ENCODE measurements at places on chromosomes 2 and 18. TPM values are rescaled to one million over a fixed set of nuclear protein-coding genes. Genes with fewer than 3 reads are reported as not detected.
A peak's percentile ranks its signal among the peaks of the same experiment; 100 is the strongest.

Gene ARHGAP25
- 1.8 TPM for total RNA-seq

Gene KIAA1328
- total RNA-seq, result 12.4 TPM

Gene LNPK
- total RNA-seq, result 22.7 TPM

Gene RNU2-63P
- total RNA-seq, result not detected

Gene POTEC
- not detected for total RNA-seq

Gene OR6B2
- total RNA-seq, result not detected

Gene CRYGD
- total RNA-seq, result not detected

Gene REG1B
- total RNA-seq, result not detected

Gene TUBB8B
- total RNA-seq, result 0.93 TPM

Gene DOK6
- 7.0 TPM for total RNA-seq

Gene FER1L5
- 1.0 TPM for total RNA-seq

GRCh38 chr2:234747032-234747431, 204.8 kb upstream of the SH3BP4 start:
- no peak for DNase-seq

DNA sequence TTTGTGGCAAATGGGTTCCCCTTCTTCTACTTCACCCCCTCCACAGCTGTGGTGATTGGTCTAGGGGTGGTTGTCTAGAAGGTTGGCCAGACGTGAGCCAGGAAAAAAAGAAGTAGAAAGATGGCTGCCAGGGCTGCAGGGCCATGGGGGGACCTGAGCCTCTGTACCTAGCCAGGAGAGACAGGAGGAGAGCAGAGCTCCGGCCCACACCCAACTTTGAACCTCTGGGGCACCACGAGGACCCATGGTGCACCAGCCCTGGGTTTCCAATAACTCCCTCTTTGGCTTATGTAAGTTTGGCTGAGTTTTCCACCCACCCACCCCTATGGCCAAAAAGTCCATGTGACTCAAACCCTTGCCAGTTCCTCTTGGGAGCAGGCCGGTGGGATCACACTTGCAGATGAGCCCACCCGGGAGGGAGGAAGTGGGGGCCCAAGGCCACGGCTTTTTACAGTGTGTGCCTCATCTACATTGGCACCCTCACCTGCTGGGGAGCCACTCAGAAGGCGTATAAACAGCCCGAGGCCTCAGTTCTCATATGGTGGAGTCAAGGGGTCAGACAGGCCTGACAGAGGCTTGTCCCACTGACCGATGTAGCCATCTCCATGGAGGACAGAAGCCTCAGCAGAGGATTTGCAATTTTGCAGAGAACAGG, 293.1 kb upstream of the HDAC4 start:
- no peak for DNase-seq

DNA sequence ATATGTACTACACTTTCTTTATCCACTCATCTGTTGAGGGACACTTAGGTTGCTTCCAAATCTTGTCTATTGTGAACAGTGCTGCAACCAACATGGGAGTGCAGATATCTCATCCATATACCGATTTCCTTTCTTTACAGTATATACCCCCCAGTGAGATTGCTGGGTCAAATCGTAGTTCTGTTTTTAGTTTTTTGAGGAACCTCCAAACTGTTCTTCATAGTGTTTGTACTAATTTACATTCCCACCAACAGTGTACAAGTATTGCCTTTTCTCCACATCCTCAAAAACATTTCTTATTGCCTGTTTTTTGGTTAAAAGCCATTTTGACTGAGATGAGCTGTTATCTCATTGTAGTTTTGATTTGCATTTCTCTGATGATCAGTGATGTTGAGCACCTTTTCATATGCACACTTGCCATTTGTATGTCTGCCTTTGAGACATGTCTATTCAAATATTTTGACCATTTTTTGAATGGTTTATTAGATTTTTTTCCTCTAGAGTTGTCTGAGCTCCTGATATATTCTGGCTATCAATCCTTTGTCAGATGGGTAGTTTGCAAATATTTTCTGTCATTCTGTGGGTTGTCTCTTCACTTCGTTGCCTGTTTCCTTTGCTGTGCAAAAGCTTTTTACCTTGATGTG, 12.2 kb downstream of the PLEK start:
- DNase-seq, result no peak

DNA sequence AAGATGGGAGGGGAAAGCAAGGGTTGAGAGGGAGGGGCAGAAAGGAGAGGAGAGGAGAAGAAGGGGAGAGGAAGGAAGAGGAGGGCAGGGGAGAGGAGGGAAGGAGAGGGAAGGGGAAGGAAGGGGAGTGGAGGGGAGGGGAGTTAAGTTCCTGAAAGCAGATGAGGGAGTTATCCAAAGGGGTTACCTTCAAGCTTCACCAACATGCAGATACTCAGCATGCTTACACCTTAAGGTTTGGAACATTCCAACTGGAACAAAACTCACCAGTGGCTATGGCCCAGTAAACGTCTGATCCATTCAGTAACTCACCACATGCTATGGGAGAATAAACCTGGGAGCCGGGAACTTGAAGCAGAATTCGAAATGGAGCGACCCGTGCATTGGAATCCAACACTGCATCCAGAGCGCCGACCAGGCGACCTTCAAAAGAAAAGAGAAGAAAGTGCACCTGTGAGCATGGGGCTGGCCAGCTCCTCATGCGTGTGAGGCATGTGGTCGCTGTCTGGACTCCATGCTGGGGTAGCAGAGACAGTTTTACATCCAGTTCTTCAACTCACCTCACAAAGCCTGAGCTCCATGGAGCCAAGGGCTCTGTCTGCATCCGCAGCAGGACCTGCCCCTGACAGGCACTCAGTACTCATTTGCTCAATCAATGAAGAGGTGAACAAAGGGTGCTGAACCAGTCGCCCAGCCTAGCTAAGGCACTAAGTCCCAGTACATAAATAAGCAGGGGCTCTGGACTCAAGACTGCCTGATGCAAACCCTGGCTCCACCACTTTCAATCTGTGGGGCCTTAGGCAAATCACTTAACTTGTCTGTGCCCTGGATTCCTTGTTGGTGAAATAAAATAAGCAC, 61.0 kb downstream of the TBC1D8 start:
- DNase-seq, result no peak

- DNase-seq, result no peak
Measured at GRCh38 chr2:2466534-2466933, 135.5 kb upstream of the MYT1L start.

DNA sequence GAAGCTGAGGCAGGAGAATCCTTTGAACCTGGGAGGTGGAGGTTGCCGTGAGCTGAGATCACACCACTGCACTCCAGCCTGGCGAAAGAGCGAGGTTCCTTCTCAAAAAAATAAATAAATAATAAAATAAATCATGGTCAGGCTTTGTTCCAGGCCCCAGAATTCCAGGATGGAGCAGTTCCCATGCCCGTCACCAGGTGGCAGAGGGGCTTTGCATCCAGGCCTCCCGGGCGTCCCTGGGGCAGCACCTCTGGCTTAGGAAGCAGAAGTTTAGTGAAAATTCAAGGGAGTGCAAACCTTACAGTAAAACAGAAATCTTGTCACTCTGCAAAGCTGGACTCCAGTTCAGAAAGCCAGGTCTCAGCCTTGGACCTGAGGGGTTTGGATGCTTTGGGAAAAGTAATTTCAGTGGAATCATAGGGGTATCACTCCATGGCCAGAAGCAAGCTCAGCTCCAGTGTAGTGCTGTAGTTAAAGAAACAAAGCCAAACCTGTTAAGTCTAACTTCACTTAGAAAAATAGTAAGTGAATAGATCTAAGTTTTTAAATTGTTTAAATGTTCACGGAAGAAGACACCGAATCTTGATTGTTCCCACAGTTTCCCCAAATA, 512.7 kb downstream of the CMPK2 start:
- peak; percentile 55 for DNase-seq

GRCh38 chr2:240240017-240240734, 99.7 kb upstream of the OTOS start:
- no peak for DNase-seq

GRCh38 chr2:219595256-219595655, 2.4 kb upstream of the STK11IP start:
- DNase-seq, result no peak

GRCh38 chr2:47056374-47056773, 98.7 kb downstream of the STPG4 start:
- DNase-seq, result no peak

GRCh38 chr2:221571551-221572218, 419 bp downstream of the EPHA4 start:
- DNase-seq, result peak; percentile 21

DNA sequence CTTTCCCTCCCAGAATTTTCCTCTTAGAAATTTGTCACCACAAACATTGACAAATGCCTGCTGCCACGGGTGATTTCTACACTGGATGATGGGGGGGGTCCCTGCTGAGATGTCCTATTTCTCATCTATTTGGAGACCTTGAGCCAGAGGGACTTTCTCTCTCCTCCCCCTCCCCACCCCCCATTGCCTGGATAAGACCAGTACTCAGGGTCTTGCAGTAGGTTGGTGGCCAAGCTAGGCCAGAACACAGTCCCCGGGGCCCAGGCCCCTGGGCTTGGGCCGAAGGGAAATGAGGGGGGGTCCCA, 560 bp upstream of the DUSP2 start:
- DNase-seq, result no peak

DNA sequence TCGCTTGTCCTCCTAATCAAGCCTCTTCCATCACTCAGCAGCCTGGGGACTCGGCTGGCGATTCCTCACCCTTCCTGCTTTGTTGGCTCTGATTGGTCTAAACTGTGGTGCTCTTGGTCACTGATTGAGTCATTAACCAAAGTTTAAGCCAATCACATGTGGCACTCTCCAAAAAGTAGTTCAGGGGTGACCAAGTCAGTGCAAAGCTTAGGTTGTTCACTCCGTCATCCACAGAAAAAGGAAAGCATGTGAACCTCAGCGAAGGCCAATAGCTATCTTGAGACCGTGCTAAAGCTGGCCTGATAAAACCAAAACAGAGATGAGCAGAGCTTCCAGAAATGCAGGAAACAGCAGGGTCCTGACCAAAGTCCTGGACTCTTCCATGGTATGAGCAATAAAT, 4.9 kb downstream of the ALPK2 start:
- DNase-seq, result no peak

GRCh38 chr2:226078666-226079065, 679.2 kb downstream of the NYAP2 start:
- DNase-seq, result no peak

DNA sequence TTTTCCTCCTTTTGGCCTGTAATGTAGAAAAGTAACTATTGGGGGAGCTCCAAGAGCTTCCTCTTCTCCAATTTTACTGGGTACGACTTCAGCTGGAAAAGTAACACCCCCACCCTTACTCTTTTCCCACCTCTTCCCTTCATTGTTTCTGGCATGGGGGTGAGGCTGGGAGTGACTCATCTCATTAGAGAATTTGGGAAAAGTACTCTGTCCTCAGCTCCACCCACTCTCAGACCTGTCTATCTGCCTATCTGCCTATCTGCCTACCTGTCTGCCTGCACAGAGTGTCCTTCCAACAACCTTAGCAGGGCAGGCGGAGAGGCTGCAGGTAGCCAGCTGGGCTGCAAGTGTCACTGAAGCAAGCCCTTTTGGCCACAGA, 93.6 kb downstream of the EPHA4 start:
- DNase-seq, result no peak

- DNase-seq, result no peak
Measured at GRCh38 chr18:37563931-37564392, 1.6 kb downstream of the CELF4 start.

GRCh38 chr2:24508878-24509277, 17.8 kb downstream of the NCOA1 start:
- DNase-seq, result no peak

DNA sequence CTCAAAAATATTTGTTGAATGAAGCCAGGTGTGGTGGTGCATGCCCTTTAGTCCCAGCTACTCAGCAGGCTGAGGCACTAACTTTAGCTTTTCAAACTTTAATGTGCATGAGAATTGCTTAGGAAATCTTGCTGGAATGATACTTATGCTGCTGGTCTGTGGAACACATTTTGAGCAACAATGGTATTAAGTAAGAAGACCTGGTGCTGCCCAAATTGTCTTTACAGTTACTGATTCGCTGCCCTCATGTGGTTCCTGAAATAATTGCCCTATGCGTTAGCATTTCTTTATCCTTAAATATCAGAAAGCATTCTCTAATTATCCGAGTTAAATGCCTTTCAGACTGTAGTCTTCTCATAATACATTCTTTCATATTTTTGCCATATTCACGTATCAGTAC, 76.0 kb upstream of the SESTD1 start:
- no peak for DNase-seq

DNA sequence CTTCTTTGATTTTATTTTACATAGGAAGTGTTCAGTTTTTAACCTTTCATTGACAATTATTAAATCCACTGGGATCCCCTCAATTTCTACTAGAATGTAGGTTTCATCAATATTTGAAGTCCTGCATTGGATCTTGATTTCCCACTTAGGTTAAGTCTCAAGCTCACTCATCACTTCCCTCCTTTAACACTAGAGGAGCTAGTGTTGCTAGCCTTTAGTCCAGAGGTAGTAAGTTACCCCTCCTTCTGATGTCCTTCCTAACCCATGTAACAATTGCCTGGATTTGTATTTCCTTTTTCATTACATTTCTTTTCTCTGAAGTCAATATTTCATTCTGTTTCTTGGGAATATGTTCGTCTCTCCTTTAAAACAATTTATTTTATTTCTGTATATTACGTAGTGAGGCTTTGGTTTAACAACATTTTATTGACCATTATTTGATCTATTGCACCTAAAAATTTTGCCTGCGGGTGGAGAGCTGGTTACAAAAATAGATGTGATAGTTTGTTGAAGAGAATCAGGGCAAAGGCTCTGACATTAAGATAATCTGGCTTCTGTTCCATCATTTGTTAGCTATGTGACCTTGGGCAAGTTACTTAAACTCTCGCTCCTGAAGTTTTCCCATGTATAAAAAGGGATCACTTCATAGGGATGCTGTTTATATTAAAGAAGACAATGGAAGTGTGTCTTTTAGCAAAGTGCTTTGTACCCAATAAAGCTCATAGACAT, 833.0 kb downstream of the SLC4A3 start:
- no peak for DNase-seq

- no peak for DNase-seq
Measured at GRCh38 chr2:37665043-37665442, 6.4 kb downstream of the CDC42EP3 start.

DNA sequence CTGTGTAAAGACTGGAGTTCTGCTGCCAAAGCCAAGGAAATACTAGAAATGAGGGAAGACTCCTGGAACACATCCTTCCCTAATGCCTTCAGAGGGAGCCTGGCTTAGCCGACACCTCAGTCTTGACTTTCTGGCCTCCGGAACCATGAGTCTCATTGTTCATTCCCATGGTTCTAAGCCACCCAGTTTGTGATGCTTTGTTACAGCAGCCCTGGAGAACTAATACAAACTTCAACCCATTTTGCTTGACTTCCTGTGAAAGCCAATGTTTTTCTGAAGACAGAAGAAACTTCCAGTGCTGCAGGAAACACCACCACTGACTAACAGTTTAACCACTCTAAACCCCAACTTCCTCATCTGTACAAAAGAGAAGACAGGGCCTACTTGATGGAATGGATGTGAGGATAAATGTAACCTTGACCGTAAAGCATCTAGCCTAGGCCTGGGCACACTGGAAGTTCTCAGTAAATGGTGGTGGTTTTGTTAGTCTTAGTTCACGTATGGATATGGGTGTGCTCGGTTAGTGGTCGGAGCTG, 85.9 kb upstream of the RFX8 start:
- DNase-seq, result no peak

- DNase-seq, result no peak
Measured at GRCh38 chr2:188880740-188881139, 93.4 kb upstream of the COL3A1 start.

- no peak for DNase-seq
Measured at GRCh38 chr2:1993711-1994682, 249.7 kb upstream of the PXDN start.

- DNase-seq, result no peak
Measured at GRCh38 chr2:20157193-20157891, 67.6 kb downstream of the SDC1 start.

All from progenitor cell of endocrine pancreas (in vitro differentiated cells).